ENCODE measurements at places on chromosomes 12 and 14.
A peak's percentile ranks its signal among the peaks of the same experiment; 100 is the strongest.

- DNase-seq: no peak
Measured at GRCh38 chr12:108679106-108679681, 45.5 kb upstream of the SELPLG start.

GRCh38 chr14:31895206-31895605 is 181.9 kb upstream of the ARHGAP5 start:
- DNase-seq: no peak

DNA sequence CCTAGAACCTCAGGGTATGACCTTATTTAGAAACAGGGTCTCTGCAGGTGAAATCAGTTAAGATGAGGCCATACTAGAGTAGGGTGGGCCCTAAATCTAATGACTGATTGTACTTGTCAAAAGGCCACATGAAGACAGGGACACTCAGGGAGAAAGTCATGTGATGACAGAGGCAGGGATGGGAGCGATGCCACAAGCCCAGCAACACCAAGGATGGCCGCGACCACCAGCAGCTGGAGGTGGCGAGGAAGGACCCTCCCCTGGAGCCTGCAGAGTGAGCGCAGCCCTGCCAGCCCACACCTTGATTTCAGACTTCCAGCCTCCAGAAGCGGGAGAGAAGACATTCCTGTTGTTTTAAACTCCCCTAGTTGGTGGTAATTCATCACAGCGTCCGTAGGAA is 199.9 kb downstream of the PHETA1 start:
- no peak for DNase-seq

GRCh38 chr12:51320695-51321320 is 3.2 kb downstream of the BIN2 start:
- no peak for DNase-seq

GRCh38 chr12:5433081-5433844 is 1.4 kb downstream of the NTF3 start:
- no peak for DNase-seq

DNA sequence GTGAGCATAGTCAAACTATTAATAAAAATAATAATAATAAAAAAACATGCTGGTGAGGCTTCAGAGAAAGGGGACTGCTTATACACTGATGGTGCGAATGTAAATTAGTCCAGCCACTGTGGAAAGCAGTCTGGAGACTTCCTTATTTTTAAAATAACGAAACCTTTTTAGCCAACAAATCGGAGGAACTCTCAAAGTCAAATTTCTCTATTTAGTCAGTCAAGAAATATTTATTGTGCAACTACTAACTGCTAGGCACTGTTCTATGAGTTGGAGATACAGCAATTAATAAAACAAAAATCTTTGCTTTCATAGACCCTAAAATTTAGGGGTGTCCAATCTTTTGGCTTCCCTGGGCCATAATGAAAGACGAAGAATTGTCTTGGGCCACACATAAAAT is 10.8 kb downstream of the TAOK3 start:
- DNase-seq: no peak

GRCh38 chr14:23172574-23172973 is 10.9 kb downstream of the SLC7A8 start:
- DNase-seq: no peak

DNA sequence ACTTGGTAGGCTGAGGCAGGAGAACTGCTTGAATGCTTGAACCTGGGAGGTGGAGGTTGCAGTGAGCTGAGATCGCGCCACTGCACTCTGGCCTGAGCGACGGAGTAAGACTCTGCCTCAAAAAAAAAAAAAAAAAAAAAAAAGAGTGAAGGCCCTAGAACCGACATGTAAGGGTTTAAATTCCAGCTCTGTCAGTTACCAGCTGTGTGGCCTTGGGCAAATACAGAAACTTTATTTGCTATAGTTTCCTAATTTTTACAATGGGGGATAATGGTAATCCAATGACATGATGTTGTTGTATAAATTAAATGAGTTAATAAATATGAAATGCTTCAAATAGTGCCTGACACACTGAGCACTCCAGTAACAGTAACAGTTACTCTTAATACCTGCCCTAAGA is 19.6 kb upstream of the PYGL start:
- no peak for DNase-seq

DNA sequence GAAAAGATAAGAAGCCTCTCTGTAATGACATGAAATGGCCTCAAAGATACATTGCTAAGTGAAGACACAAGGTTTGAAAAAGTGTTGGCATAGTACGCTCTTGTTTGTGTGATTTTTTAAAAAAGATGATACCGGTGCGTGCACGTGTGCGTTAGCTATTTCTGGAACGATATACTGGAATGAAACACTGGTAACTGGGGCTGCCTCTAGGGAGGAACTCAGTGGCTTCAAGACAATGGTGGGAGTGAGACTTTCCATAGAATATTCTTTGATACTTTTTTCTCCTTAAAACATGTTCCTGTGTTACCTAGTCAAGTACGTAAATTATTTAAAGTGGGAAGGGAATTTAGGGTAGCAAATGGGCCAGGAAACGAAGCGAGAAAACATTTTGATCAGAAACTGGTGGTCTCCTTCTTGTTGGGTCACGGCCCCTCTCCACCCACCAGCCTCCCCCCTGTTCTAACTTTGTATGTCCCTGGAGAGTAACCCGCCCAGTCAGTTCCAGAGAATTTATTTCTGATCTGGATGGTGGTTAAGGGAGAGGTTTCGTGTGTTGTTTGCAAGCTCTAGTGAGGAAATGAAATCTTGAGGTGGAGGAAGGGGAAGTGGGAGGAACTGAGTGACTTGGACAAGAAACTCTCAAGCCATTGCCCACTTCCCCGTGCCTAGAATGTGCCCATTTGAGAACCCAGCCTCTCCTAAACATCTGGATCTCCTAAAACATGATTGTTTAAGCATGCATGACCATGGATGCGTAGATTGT is 6.6 kb downstream of the FGF6 start:
- no peak for DNase-seq

DNA sequence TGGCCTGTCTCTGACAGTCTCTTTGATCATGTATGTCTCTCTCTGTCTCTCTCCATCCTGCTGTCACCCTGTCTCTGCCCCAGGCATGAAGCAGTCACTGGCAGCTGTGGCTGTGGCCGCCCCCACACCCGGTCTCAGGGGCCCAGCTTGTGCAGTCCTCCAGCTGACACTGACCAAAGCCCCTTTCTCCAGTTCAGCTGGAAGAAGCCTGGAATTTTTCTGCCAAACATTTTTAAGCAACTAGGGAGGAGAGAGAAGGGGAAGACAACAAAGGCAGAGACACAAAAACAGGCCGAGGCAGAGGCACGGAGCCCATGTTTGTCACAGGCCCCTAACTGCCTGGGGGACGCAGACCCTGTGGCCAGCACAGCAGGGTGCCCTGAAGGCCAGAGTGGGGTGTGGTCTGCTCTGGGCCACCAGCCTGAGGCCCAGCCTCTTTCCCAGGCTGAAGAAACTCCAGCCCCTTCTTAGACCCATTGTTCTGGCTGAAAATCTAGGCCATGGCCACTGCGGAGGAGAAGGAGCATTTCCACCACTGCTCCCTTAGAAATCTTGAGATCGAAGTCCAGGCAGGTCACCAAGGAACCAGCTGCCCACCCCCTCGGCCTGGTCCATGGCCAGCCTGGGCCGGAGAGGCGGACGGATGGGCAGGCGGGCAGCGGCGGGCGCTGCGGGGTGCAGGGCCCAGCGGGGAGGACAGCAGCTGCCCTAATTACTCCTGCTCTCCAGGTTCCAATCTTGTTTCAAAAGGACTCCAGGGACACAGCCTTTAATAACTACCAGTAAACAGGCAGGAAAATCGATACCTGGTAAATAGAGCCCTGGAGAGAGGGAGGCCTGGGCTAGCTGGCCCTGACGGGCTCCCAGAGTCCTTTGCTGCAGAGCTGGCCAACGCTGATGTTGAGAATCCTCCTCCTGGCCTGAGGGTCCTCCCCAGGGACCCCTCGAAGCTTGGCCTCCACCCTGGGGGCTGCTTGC is 14.9 kb downstream of the DTX1 start:
- DNase-seq: peak; percentile 77

GRCh38 chr12:70854138-70854537 is 66.4 kb downstream of the PTPRR start:
- no peak for DNase-seq

Measured in hypothalamus (tissue), 51 donors.